ENCODE measurements at places on chromosomes 6 and 20.

DNA sequence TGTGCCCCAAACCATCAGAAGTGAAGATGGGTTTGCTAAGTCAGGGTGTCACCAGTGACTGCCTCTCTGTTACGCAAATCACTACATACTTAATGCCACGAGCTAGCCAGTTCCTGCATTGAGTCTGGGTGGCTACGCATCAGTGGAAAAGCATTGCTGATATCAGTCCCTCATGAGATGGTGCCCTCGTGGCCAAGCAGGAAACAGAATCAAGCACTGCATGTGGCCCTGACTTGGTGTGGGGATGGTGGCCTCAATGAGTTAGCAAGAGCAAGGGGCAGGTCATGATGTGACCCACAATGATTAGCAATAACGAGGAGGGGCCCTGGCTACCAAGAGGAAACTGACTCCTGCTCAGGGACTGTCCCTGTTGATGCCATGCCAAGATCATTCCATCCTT, 51.6 kb upstream of the FNDC1 start:
- H3K4me3 ChIP-seq: no peak overlapping the region
- no peaks in the 10 kb centered on the region for H3K27me3 ChIP-seq
- no peaks in the 10 kb centered on the region for H3K36me3 ChIP-seq
- H3K27ac ChIP-seq: no peak overlapping the region
- no peak for DNase-seq
- H3K4me1 ChIP-seq: no peaks in the 10 kb centered on the region

DNA sequence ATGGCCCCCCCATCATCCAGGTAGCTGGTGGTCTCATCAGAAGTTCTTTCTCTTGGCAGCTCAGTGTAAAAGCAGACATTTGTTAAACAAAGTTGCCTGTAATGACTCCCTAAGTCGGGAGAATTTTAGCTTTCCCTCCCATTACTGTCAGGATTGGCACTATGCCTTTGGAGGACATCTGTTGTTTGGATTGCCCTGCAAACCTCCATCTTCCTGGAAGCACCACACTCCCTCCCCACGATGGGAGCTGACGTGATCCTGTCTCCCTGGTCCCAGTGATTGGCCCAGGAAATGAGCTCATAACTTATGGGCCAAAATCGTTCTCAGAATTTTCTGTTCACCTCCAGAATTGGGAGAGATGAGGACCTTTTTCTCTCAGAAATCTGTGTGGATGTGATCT, 42.6 kb upstream of the CNR1 start:
- H3K4me1 ChIP-seq: no peaks in the 10 kb centered on the region
- no peaks in the 10 kb centered on the region for H3K27me3 ChIP-seq
- no peak overlapping the region for H3K27ac ChIP-seq
- H3K4me3 ChIP-seq: no peak overlapping the region
- H3K36me3 ChIP-seq: no peaks in the 10 kb centered on the region
- DNase-seq: no peak

- no peaks in the 10 kb centered on the region for H3K4me1 ChIP-seq
- H3K27me3 ChIP-seq: peaks cover 2% of the 10 kb centered on the region
- no peak for DNase-seq
- no peak overlapping the region for H3K27ac ChIP-seq
- no peak overlapping the region for H3K4me3 ChIP-seq
- H3K36me3 ChIP-seq: no peaks in the 10 kb centered on the region
Measured at GRCh38 chr20:46803123-46804020, 91.3 kb upstream of the EYA2 start.

DNA sequence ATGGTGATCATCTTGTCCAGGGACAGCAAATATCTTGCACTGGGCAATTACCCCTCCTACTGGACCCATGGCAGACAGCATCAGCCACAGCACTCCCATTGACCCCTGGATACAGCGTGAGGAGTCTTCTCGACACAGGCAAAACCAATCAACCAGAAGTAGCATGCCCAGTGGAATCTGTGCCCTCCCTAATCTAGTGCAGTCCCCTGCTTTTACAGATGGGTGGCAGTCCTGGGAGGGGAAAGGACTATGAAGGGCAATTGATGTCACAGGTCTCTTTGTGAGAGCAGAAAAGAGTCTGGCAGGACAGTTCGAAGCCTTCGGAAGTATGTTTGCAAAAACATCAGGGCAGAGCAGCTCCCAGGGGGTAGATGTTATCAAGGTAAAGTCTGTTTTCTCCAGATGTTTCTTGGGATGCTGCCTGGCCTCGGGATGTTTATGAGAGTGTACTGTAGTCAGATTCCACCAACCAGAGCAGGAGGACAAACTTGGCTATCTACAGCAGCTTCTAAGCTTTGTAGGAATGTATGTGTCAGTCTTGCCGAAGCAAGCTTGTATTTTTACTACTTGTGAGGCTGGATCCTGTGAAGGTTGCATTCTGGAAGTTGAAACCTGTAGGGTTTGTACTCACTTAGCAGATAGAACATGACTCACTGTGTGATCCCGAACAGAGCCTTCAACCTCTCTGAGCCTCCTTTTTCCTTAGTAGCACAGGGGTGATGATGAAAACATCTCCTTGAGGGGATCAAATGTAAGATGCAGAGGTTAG, 63.0 kb upstream of the MYL9 start:
- H3K4me3 ChIP-seq: no peak overlapping the region
- DNase-seq: no peak
- H3K27ac ChIP-seq: no peak overlapping the region
- H3K36me3 ChIP-seq: no peaks in the 10 kb centered on the region

DNA sequence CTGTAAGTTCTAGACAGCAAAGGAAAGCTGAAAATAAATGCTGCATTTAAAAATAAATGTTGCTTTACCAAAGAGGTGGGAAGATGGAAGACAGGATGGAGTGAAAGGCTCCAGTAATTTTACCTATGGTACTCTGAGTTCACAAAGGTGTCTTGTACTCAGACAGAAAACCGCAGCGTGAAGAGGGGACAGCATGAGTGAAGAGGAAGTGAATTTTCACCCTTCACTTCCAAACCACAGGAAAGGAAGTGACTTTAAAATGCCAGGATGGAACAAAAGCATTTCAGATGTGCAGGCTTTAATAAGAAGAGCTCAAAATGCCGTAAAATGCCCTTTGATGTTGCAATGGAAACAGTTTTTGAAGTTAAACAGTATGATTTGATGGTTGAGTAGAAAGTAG, 91.2 kb upstream of the TINAG start:
- no peaks in the 10 kb centered on the region for H3K36me3 ChIP-seq
- no peaks in the 10 kb centered on the region for H3K4me1 ChIP-seq
- H3K27me3 ChIP-seq: no peaks in the 10 kb centered on the region
- DNase-seq: no peak

GRCh38 chr6:81381382-81381916, 371.0 kb downstream of the TENT5A start:
- no peaks in the 10 kb centered on the region for H3K27me3 ChIP-seq
- no peak overlapping the region for H3K27ac ChIP-seq
- no peaks in the 10 kb centered on the region for H3K4me1 ChIP-seq

DNA sequence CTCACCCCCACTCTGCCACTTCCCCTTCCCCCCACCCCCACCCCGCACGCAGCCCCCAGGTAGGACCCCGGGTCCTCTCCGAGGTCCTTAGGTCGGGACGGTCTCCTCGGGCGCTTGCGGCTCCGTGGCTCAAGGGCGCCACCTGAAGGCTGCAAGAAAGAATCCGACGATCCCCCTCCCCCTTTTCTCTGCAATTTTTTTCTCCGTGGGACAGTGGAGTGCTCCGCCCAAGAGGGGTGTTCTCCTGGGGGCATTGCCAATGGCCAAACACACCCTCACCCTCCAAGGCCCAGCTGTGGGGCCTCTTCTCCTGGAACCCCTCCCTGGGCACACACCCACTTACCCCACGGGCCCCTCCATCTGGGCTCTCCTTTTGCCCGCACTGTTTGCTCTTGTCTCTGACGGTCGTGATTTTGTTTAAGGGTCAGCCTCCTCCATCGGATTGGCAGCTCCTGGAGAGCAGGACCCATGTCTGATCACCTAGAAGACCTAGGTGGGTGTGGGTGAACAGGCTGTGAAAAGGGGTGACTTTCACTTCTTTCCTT, 1.1 kb upstream of the TMEM74B start:
- H3K27me3 ChIP-seq: peaks cover 12% of the 10 kb centered on the region
- peaks cover 3% of the 10 kb centered on the region for H3K4me1 ChIP-seq
- no peak overlapping the region for H3K27ac ChIP-seq
- no peaks in the 10 kb centered on the region for H3K36me3 ChIP-seq
- no peak for DNase-seq

GRCh38 chr6:112911959-112912358, 564.8 kb downstream of the RFPL4B start:
- H3K4me1 ChIP-seq: no peaks in the 10 kb centered on the region
- no peaks in the 10 kb centered on the region for H3K27me3 ChIP-seq
- H3K27ac ChIP-seq: no peak overlapping the region
- no peak overlapping the region for H3K4me3 ChIP-seq
- no peaks in the 10 kb centered on the region for H3K36me3 ChIP-seq

DNA sequence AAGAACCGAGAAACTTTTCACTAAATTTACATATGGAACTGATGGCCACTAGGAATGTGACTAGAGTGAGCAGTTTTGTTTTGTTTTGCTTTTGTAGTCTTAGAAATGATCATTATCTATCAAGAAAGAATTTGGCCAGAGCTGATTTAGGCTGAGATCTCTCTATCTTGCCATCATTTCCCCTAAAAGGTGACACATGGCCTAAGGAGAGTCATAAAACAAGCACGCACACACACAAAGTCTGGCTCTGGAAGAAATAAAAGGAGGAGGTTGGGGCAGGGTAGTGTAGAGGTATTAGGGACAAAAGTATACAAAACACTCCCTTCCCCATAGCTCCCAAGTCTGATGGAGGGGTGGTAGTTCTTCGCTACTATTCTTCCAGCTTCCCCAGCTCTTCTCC, 56.4 kb downstream of the RIPOR2 start:
- H3K4me3 ChIP-seq: no peak overlapping the region
- H3K27ac ChIP-seq: no peak overlapping the region
- H3K36me3 ChIP-seq: no peaks in the 10 kb centered on the region
- DNase-seq: no peak
- no peaks in the 10 kb centered on the region for H3K4me1 ChIP-seq
- H3K27me3 ChIP-seq: no peaks in the 10 kb centered on the region

GRCh38 chr6:150641398-150642139, 41.9 kb downstream of the PLEKHG1 start:
- H3K27me3 ChIP-seq: peaks cover 8% of the 10 kb centered on the region
- no peaks in the 10 kb centered on the region for H3K36me3 ChIP-seq
- no peaks in the 10 kb centered on the region for H3K4me1 ChIP-seq

- no peaks in the 10 kb centered on the region for H3K27me3 ChIP-seq
- H3K4me3 ChIP-seq: no peak overlapping the region
- H3K36me3 ChIP-seq: no peaks in the 10 kb centered on the region
- DNase-seq: no peak
- H3K4me1 ChIP-seq: no peaks in the 10 kb centered on the region
Measured at GRCh38 chr20:7908905-7909304, 31.4 kb downstream of the HAO1 start.

DNA sequence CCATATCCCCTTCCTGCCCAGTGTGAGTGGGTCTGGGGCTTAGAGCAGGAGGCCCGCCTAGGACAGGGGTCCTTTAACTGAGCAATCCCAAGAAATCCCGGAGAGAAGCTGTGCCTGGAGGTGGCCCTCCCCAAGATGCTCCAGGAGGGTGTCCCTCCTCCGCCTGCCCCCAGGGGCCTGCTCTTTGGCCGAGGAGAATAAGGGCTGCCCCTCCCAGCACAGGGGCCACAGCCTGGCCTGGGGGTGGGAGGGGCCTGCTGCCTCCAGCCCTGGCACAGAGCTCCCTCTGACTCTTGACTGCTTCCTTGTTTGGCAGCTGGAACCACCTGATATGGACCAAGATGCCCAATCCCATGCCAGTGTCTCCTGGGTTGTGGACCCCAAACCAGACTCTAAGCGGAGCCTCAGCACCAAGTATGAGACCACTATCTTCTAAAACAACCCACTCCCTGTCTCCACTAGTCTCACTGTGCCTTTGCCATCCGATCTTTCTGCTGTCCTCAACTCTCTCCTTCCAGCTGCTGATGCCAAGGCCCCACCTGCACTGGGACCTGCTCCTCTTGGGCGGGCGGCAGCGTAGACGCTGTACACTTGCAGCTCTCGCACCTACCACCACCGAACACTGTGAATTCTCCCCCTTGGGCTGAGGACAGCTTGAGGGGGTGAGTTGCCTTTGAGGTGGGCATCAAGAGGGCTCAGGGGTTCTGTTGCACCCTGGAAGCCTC, 54.3 kb downstream of the TCP11 start:
- no peaks in the 10 kb centered on the region for H3K4me1 ChIP-seq
- no peaks in the 10 kb centered on the region for H3K27me3 ChIP-seq
- H3K4me3 ChIP-seq: no peak overlapping the region
- no peak overlapping the region for H3K27ac ChIP-seq
- DNase-seq: no peak

DNA sequence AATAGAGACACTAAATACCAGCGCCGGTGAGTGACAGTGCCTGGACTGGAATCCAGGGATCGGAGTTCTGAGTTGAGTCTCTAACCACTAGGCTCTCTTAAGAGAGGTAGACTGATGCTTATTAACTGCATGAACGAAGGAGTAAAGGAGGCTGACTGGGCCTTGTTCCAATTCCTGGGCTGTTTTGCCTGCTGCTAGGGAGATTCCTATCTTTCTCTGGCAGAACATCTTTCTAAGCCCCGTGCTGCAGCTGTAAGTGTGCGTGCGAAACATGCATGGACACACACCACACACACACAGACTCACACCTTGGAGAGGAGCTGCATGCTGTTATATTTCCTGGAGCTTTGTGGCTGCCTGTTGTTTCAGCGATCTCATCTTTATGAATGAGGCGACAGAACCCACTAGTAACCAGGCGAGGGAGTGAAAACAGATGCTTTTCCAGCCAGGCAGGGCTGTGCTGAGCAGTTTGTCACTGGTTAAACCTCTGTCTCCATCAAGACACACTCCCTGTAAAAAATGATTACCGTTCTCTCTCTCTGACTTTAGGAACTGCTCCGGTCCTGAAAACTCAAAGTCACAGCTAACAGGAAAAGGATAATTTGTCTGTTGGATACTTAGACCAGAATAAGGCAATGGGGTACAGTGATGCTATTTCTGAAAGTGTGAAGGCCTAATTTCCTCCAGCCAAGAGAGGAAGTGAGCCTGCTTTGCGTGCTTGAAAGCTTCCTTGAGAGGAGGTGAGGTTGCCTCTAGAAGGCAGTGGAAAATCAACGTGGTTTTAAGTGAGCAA, 157.4 kb upstream of the ZNF217 start:
- no peak overlapping the region for H3K4me3 ChIP-seq
- H3K27me3 ChIP-seq: no peaks in the 10 kb centered on the region
- no peak for DNase-seq
- no peaks in the 10 kb centered on the region for H3K36me3 ChIP-seq
- H3K4me1 ChIP-seq: peaks cover 75% of the 10 kb centered on the region
- H3K27ac ChIP-seq: peak overlapping the region; percentile 98

DNA sequence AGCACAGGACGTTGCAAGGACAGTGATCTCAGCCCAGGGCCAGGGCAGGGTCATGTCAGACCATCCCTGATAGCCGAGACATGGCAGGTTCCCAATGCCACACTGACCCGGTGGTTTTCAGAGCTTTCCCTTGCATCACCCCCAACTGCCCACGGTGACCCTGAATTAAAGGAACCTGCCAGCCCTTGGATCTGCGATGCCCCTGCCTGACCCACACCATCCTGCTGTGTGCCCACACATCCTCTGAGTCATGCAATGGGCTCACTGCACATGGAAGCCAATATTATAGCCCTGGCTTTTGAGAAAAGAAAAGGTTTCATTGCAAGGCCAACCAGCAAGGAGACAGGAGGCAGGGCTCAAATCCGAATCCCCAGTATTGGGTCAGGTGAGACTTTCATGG, 132.6 kb upstream of the CST7 start:
- no peak overlapping the region for H3K27ac ChIP-seq
- no peak for DNase-seq
- no peak overlapping the region for H3K4me3 ChIP-seq
- no peaks in the 10 kb centered on the region for H3K36me3 ChIP-seq

GRCh38 chr20:58360936-58361335, 28.1 kb upstream of the VAPB start:
- H3K4me1 ChIP-seq: no peaks in the 10 kb centered on the region
- no peak overlapping the region for H3K4me3 ChIP-seq
- no peak for DNase-seq
- H3K36me3 ChIP-seq: peaks cover 17% of the 10 kb centered on the region
